Dermis blood vessel endothelial cell (primary cell): ENCODE measurements at places on chromosomes 6 and 20. TPM values are rescaled to one million over a fixed set of nuclear protein-coding genes. Genes with fewer than 3 reads are reported as not detected.

Gene TNFRSF6B
- total RNA-seq = 16.8 and 22.0 TPM in 2 replicates

Gene IL17A
- not detected in 2 replicates for total RNA-seq

Gene COL20A1
- under 0.01 TPM in 1 of 2 replicates, not detected in the other for total RNA-seq

DNA sequence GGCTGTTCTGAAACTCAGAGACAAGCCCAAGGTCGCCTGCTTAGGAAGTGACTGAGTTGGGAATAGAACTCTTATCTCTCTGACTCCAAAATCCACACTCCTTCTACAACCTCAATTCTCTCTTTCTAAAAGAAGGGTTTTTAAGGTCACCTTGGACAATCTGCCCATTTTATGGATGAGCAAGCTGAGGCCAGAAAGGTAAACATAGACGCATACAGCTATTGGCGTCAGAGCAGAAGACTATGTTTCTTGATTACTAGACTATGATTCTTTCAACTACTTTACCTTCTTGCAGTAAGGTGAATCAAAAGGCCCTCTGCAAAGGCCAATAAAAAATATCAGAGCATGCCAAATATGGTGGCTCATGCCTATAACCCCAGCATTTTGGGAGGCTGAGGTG is 276.6 kb downstream of the CLIC5 start:
- no peak for DNase-seq
